ENCODE measurements at places on chromosomes 5 and 9.

DNA sequence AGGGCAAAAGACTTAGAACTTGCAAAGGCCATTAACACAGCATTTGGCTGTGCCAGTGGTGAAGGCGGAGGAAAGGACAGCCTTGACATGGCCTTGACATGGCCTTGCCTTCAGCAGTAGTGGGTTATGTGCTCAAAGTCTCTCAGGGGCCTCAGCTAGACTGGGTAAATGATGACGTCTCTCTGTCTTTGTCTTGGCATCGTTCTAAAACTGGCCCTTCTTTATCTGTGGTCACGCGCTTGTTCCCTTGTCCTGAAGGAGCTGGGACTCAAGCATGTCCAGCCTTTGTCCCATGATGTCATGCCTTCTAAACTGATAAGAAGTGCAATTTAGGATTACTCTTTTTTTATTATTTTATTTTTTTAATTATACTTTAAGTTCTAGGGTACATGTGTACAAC is 88.7 kb upstream of the ATP10B start:
- DNase-seq = no peak

DNA sequence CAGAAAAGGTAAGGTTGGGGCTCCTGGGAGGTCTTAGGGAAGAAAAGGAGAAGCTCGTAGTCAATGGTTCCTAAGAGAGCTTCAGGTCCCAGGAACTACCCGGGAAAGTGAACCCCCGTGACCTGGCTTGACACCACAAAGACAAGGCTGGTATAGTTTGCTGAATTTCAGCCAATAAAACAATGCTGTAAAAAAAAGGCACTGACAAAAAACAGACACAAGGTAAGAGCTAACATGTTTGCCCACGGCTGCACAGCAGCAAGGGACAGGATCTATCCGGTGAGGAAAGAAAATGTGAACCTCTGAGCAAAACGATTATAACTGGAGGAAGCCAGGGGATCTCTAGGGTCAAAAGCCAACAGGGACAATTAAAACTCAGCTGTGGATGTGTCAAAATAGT is 17.1 kb downstream of the SLIT3 start:
- no peak for DNase-seq

DNA sequence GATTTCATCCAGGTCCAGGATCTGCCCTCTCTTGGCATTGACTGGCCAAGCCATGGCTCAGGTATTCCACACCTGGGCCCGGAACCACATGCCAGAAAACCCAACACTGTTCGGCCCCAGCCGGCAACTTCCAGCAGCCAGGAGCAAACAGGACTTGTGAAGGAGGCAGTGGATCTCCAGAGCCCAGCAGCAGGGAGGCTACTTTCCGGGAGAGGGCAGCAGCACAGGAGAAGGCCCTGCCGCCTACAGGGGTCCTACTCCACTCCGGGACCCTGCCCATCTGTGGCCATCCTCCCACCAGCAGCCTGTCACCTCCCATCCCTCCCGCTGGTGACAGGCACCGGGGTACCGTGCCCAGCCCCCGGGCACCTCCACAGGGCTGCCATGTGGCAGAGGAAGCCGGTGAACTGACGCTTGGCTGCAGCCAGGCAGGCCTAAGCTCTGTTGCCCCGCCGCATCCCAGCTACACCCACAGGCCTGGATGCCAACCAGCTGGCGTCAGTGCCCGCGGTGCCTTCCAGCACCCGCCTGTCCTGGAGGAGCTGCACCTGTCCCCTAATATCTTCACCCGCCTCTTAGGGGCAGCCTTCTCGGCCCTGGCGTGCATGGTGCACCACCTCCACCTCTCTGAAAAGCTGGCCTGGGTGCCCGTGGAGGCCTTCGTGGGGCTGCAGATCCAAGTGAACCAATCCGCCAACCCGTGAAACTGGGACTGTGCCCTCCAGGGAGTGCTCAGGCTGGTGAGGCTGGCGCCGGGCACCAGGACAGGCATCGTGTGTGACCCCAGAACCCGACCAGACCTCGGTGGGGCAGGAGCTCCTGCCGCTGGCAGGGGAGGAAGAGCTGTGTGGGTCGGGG is 18.9 kb upstream of the SLC30A5 start:
- no peak for DNase-seq

GRCh38 chr9:68728731-68729130 is 23.7 kb downstream of the PIP5K1B start:
- no peak for DNase-seq

GRCh38 chr5:74233091-74233490 is 407.4 kb downstream of the ENC1 start:
- DNase-seq = no peak

GRCh38 chr5:3736926-3737325 is 141.3 kb downstream of the IRX1 start:
- DNase-seq = no peak

- no peak for DNase-seq
Measured at GRCh38 chr5:62718324-62718723, 139.7 kb downstream of the LRRC70 start.

GRCh38 chr5:109411149-109411514 is 1.4 kb upstream of the PJA2 start:
- no peak for DNase-seq

DNA sequence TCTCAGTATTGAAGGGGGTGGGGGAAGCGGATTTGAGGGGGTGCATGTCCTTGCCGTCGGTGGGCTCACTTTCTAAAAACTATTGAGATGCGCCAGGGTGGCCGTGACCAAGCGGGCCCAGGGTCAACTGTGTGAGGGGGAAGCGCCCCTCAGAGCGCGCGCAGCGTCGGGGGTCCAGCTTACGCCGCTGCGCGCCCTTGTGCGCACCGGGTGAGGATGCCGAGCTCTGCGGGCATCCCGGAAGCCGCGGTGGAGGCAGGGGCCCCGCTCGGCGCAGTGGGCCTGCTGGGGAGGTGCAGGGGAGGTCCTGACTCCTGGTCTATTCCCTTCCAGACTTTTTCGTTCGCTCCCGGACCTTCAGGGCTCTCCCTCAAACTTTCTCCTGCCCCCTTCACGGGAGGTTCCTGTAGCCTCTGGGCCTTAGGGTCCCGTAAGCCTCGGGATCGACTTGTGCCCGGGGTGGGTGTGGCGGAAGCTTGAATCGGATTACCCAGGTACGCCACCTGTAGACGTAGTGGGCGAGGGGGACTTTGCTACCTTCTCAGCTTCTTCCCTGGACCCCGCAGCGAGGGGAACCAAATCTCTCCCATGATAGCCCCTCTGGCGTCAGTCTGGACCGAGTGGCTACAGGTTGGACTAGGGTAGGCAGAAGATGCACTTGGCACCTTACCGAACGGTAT is 2.5 kb upstream of the PRDM6 start:
- no peak for DNase-seq

GRCh38 chr9:1869843-1870242 is 145.3 kb upstream of the SMARCA2 start:
- DNase-seq = peak; percentile 19

GRCh38 chr5:143235423-143235822 is 168.1 kb downstream of the NR3C1 start:
- no peak for DNase-seq

DNA sequence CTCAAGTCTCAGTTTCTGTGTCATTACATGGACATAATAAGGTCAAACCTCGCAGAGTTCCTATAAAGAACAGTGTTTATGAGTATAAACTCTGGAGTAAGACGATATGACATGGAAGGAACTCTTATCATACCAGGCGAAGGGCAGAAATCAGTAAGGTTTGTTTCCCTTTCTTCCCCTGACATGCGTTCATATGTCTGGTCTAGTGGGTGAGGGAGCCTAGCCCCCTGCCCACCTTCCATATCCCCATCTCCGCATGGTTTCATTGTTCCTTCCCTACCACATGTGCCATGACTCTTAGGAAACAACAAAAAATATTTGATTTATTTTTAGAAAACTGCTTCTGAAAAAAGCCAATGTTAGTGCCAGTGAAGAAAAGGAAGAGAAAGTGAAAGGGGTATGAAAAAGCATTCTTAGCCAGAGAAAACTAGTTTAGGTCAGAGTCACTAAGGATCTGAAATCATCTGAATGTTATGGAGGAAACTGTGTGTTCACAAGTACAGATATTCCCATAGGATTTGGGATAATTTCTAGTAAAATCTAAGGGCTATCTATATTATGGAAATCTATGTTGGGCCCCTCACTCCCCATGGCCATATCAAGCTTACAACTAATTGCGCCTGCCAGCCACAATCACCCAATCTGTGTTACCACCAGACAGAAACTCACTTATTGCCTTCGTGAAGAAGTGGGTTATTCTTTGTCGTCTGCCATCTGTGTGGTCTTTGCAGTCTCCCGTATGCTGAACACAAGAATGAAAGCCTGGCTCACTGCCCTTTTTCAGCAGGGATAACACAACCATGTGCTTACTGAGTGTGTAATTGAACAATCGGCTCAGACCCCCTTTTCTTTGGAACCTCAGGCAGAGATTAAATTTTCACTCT is 19.9 kb upstream of the HMHB1 start:
- DNase-seq = no peak

- no peak for DNase-seq
Measured at GRCh38 chr9:72494051-72494450, 27.4 kb upstream of the TMC1 start.

DNA sequence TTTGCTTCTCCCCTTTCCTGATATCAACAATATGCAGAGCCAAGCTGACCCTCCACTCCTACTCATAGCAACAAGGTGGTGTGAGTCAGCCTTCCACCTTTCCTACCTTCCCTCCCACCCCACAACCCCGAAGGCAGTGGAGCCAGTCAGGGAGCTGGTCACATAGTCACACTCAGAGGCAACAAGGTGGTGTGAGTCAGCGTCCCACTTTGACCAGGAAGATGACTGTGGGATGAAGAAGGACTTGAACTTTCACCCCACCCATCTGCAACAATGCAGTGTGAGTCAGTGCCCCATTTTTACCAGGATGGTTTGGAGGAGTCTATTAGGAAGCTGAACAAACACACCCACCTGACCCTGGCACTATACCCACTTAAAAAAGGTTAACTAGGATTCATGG is 30.1 kb upstream of the ZNF782 start:
- no peak for DNase-seq

- DNase-seq = no peak
Measured at GRCh38 chr5:122415030-122415800, 103.2 kb downstream of the SNCAIP start.

DNA sequence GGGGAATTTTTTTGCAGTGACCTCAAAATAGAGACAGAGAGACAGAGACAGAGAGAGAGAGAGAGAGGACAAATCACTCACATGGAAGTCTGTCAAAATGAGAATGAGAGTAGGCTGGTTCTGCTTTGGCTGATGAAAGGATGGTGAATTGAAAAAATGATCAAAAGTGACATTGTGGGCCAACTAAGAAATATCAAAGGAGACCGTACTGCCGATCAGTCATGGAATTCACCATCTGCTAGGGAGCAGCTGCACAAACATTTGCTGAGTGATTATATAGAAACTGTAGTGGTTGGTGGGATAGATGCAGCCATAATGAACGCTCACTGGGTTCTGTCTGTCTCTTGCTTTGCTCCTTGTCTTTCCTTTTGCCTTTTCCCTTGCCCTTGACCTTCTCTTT is 476.6 kb upstream of the SGCD start:
- DNase-seq = no peak

- DNase-seq = no peak
Measured at GRCh38 chr9:33129886-33130881, 37.0 kb downstream of the B4GALT1 start.

- DNase-seq = no peak
Measured at GRCh38 chr9:98132806-98133631, 14.0 kb upstream of the TRIM14 start.

- peak; percentile 86 for DNase-seq
Measured at GRCh38 chr9:114681594-114682332, at the start of gene TEX48. TSS of gene TEX48 (minus strand) at chr9:114682192. CDS start at chr9:114671723, 10,469 bp downstream.

DNA sequence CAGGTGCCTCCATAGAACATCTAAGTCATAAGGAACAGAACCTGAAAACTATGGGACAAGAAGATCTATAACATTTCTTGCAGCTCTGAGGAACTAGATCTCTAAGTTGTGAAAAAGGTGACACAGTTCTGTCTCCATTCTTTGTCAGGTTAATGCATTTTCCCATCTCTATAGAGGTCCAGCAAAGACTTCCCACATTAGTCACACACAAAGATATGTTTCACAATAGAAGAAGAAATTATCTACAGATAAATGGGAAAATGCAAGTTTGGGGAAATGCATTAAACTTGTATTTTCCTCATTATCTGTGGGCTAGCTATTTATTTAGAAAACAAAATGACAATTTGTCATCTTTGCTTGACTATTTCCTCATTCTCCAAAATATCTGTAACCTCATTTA is 458.6 kb upstream of the PAPPA start:
- no peak for DNase-seq

DNA sequence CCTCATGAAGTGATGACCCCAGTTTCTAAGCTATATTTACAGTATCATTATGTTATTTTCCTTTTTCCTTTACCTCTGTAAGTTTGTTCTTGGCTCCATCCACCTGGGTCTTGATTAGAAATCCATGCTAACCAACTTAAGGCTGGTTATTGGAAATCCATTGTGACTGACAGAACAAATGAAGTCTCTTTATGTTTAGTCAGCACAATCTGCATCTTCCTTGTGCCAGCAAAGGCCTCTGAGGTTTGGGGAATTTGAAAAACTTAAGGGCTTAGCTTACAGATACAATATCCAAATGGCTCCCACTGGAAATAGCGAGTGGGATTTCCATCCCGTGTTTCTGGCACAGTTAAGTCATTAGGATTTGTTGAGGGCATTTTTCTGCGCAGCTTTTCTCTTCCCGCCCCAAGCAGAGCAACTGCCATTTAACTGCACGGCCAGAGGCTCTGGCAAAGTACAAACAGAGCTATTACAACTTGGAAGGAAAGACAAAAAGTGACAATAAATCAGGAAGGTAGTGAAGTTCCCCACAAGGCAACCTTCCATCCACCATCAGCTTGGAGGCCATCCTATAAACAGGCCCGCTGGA is 64.2 kb downstream of the DCP2 start:
- DNase-seq = no peak

DNA sequence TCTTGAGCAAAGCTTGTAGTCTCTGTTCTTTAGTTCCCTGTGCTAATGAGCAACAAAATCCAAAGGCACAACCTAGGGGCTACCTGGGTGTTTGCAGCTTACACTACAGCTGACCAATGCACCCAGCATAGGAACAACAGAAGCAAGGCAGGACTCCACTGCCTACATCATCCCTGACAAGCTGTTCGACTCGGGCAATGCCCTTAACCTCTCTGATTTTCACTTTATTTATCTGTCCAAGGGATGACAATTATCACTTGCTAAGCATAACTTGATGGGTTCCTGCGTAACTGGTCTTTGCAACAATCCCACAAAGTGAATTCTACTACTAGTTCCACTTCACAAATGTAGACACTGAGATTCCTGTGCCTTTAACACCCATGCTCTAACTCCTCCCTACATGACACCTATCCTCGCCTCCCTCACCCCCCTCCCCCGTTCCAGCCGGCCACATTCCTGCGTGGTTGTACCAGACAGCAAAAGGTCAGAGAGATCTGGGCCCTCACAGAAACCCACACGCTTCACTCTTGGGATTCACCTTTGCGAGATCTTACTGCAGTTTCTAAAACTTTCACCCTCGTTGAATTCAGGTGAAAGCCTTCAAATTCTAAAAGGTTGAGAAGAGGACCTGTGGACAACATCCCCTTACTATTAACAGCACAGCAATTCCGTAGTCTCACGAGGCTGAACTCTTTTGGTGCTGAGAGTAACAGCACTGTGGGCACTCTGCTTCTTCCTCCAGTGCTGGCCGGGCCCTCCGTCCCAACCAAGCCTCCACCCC is 995 bp downstream of the IPPK start:
- DNase-seq = peak; percentile 25

GRCh38 chr9:14348123-14348372 is 34.1 kb upstream of the NFIB start:
- no peak for DNase-seq

GRCh38 chr9:114209151-114209550 is 53.8 kb downstream of the COL27A1 start:
- no peak for DNase-seq

Measured in stimulated activated CD4-positive, alpha-beta T cell treated with anti-CD3 and anti-CD28 coated beads, Interleukin-2, amount 100 ng/mL, for 48 hours (primary cell).